ENCODE measurements at places on chromosomes 16 and 17.
A peak's percentile ranks its signal among the peaks of the same experiment; 100 is the strongest.

GRCh38 chr17:4502466-4503154 is 3.9 kb downstream of the SPNS2 start:
- DNase-seq = no peak

DNA sequence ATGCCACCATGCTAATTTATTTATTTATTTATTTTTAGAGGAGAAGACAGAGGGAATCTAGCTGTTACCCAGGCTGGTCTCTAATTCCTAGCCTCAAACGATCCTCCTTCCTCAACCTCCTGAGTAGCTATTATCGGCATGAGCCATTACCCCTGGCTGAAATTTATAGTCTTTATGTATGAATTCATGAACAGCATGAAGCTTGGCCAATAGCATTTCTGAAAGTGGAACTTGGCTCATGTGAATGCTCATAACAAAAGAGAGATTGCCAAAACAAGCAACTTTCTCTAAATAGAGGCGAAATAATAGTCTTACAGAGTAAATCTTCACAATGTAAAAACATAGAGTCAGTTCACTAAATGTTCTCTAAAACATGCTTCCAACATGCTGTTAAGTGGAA is 30.1 kb upstream of the SMURF2 start:
- no peak for DNase-seq

DNA sequence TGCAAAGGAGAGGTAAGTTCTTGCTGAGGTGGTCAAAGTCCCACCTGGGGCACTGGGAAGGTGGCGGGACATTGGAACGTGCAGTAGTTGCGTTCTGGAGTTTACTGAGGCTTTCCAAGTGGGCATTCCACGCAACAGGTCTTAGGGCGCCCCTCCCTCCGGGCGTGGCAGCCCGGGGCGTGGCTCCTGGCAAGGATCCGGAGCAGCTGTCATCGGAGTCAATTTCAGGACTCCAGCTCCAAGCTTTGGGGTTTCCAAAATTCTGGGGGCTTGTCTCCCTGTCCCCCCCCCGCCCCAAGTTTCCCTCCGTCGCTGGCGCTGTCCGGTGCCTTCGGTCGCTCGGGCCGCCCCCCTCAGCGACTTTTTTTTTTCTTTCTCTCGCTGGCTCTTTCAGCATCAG is 43.1 kb upstream of the AMZ2 start:
- no peak for DNase-seq

DNA sequence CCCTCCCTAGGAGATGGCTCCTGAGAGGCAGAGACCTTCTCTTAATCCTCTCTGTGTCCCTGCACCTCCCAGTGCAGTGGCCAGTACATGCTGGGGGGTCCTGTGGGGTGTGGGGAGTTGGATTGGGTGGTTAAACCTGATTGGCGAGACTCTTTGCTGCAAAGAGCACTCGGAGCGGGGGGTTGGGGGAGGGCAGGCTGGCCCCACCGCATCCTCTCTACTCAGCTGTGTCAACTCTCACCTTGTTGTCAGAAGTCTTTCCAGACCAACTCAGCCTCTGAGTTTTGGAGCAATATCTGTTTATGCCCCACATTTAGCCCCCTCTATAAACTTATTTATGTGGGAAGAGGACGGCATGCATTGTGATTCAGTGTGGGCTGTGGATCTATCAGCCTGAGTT is 40.0 kb downstream of the SMARCE1 start:
- no peak for DNase-seq

GRCh38 chr16:50709061-50709684 is 15.8 kb downstream of the NOD2 start:
- no peak for DNase-seq

GRCh38 chr16:85207357-85207921 is 95.2 kb upstream of the CIBAR2 start:
- DNase-seq = no peak

DNA sequence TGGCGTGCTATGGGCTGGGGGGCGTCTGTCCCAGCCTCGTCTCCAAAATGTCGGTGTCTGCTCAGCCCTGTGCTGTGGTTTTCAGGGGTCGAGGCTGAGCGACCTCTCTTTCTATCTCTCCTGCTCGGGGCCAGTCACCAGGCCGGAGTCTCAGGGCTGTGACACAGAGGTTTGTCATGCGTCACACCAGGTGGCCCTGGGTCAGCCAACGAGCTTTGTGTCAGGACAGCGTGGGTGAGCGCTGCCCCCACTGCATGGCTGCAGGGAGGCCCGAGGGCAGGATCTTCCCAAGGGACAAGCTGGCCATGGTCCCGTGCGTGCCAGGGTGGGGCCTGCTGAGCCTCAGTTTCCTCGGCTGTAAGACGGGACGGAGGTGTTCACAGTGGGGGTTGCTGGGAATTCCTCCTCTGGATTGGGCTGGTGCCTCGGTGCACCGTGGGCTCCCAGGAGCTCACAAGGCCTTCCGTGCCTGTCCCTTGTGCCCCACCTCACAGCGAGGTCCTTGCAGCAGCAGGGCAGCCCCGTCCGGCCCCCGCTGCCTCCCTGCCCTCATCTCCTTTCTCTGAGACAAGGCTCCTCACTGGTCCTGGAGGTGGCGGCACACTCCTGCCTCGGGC is 50.5 kb downstream of the CBFA2T3 start:
- no peak for DNase-seq

DNA sequence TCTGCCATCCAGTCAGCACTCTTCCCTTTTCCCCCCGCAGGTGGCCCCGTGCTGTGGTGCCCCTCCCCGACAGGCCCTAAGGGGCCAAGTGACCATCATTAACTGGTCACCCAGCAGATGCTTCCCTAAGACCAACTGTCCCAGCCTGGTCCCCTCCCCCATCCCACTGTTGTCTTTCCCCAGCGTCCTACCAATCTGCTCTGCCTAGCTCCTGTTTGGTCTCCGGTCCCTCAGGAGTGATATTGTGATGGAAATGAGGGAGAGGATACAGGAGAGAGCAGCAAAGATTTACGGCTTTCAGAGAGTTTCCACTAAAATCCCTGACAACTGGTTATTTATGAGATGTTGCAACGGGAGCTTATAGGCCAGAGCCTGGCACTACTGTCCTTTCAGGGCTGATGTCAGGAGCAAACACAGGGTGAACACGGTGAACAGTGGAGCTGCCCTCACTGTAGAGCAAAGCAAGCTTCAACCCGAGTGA is 1.4 kb upstream of the TTLL6 start:
- DNase-seq = no peak

- no peak for DNase-seq
Observed at GRCh38 chr17:45364531-45365390, 47.9 kb upstream of the MAP3K14 start.

DNA sequence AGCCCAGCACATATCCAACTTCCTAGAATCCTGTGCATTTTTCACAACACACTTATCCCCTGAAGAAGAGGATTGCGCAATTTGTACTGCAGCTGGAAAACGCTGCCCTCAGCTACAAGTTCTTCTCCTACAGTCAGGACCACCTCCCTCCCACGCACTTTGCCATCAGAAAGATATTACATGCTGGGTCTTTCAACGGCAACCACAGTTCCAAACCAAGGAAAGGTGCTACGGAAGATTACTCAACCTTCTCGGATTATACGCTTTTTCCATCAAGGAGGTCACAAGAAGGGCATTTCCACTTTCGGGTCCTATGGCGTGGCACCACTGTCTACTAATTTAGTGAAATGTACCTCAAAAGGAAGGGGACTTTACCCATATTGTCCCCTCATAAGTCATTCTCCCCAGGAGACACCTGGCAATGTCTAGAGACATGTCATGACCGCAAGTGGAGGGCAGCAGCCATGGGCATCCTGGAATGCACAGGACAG is 35.2 kb downstream of the USP7 start:
- peak; percentile 37 for DNase-seq

DNA sequence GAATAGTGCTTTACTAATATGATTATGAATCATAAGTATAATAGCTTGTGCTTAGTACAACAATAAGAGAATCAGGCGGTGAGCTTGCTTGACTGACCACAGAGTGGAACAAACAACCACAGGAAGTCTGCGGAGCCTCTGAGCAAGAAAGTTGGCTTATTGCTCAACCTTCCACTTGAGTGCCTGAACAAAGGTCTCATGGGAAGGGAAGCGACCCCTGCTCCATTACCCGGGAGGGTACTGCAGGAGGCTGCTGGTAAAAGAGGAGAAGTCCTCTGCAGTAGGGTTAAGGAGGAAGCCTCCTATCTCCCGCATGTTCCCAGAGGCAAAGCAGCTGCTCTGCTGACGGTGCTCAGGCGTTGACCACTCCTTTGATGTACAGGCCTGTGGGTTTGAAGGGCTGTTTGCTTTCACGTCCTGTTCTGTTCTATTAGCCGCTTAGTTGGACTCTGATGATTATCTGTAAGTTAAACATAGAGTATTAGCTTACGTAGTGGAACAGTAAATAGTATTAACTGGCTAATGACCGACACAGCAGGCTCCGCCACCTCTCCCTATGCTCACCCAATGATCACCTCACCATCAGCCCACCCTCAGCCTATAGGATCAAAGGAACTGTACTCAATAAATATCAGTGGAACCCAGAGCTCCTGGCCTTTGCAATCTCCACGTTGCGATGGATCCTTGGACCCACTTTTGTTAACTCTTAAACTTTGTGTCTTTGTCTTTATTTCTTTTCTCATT is 17.5 kb downstream of the ALOX15B start:
- DNase-seq = peak; percentile 30

- no peak for DNase-seq
Observed at GRCh38 chr17:56792267-56792666, 41.5 kb downstream of the C17orf67 start.

Measured in activated T-cell treated with anti-CD3 and anti-CD28 coated beads for 24 hours (primary cell).